ENCODE measurements at places on chromosomes 5 and 9.

- DNase-seq, result no peak
Observed at GRCh38 chr9:10059044-10059443, 553.8 kb downstream of the PTPRD start.

GRCh38 chr9:137075275-137075775 is 2.0 kb upstream of the UAP1L1 start:
- DNase-seq, result no peak

GRCh38 chr5:34652466-34652865 is 3.7 kb upstream of the RAI14 start:
- no peak for DNase-seq

- DNase-seq, result no peak
Observed at GRCh38 chr9:134595014-134595413, 46.6 kb upstream of the COL5A1 start.

GRCh38 chr5:775961-776861 is 8.3 kb downstream of the ZDHHC11B start:
- no peak for DNase-seq

DNA sequence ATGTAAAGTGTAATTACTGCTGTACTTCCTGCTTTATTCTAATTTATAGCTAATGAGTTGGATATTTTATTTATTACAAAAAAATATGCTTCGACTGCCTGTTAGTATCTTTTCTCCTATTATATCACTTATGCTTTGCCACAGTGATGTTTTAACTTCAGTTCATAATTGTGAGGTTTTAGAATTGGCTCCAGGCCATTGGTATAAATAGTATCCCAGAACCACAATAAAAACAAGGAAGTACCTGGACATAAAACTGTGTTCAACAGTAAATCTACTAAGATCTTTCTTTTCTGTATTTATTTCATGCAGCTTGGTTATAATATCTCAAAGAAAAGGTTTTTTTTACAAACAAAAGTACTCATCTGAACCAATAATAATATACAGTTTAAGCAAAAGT is 354.3 kb upstream of the CDH9 start:
- no peak for DNase-seq

DNA sequence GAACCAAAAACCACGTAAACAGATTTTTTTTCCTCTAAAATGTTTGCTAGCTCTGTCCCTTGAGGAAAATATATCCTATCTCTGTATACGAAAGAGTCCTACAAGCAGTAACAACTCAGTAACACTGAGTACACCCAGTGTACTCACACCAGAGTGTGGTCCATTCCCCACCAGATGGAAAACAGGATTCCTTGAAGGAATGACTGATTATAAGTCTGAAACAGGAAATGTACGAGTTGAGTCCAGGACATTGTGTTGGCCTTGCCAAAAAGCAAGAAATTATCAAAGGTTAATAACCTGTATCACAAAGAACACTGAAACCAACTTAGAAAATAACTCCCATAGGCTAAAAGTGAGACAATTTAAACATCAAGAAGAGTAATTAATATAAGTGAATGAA is 20.4 kb downstream of the GOLPH3 start:
- DNase-seq, result no peak

DNA sequence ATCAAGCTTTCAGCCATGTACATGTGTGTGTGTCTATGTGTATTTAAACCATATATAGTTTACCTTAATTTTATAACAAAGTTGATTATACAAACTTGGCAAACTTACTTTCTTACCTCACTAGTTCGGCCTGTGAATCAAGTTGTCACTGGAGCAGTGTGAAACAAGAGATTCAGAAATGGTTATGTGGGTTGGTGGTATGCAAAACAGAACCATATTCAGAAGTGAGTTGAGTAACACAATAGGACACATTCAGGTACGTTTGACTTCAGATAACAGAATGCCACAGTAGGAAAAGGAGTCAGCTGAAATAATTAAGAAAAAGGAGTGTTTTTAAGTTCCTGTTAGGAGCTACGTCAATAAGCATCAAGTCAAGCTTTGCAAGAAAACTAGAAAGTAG is 21.5 kb downstream of the XPA start:
- DNase-seq, result no peak
